ENCODE measurements at places on chromosomes 7 and 10. TPM values are rescaled to one million over a fixed set of nuclear protein-coding genes. Genes with fewer than 3 reads are reported as not detected.

The ZFAND4 gene
- polyA plus RNA-seq = 15.3 TPM

The TBATA gene
- polyA plus RNA-seq = not detected

The TMEM139 gene
- polyA plus RNA-seq = 8.4 TPM

The LDB3 gene
- 1.7 TPM for polyA plus RNA-seq

The ANLN gene
- polyA plus RNA-seq = 48.2 TPM

DNA sequence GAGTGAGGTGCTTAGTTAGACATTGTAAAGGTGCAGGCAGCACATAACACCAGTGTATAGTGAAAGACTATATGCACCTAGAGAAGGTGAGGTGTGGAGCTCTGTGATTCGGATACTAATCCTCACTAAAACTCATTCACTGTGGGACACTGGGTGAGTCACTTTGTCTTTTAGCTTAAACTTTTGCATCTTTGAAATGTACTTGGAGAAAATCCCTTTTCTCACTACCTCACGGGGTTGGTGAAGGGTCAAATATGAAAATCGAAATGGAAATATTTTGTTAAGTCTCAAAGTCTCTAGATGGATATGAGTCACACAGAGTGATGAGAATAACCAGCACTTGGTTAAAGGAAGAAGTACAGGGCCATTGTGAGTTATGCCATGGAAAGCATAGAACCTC, 38.0 kb downstream of the MDFIC start:
- no peak for DNase-seq

DNA sequence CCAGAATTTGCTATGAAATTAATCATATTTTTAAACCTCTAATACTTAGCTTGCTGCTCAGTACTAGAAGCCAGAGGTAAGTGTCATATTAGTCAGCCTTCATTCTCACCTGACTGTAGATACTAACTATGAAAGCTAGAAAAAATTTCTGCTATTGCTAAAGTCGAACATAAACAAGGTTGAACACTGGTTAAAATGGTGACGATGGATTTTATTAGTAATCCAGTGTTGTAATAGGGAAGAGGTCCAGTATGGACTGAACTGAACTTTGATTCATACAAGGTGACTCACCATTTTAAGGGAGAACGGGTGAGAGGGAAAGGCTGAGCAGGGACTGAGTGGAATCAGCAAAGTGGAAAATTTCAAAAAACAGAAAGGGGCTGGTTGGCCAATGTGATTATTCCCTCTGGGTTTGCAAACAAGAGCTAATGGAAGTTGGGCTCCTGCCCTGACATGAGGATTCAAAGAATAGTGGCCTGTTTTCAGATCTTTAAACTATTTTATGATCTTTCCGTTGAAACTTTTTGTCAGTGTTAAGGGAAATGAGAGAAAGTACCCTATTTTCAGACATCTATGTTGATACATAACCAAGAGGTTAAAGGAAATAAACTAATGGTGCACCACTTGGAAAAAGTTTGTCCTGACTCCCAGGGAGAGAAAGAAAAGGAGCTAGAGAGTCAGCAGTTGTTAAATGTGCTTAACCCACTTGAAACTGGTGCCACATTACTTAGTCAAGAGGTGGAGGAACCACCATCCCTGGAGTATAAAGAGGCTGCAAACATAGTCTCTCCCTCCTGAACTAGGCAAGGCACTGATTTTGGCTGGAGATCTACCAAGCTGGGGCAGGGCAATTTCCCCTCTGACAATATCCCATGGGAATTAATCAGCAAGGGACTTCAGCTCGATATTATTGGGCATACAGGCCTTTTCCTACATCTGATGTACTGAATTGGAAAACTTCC, 15.3 kb upstream of the AKR1C1 start:
- no peak for DNase-seq

- no peak for DNase-seq
Observed at GRCh38 chr7:149300620-149301285, 38.8 kb downstream of the ZNF783 start.

DNA sequence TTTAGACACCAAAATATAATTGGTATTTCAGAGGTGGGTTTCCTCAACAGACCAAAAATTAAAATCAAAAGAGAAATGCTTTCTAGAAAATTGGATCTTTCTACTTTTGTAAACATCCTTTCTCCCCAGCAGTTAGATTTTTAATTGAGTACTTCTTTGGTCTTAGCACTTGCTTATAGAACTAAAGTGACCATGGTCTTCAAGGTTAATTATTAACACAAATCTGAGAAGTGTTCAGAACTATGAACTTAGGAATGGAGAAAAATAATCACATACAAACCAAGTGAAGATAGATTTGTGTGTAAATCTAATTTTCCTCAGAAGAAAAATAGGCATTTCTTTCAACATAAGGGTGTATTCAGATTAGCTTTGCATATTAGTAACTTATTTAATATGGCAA, 355.4 kb downstream of the ELMO1 start:
- no peak for DNase-seq

DNA sequence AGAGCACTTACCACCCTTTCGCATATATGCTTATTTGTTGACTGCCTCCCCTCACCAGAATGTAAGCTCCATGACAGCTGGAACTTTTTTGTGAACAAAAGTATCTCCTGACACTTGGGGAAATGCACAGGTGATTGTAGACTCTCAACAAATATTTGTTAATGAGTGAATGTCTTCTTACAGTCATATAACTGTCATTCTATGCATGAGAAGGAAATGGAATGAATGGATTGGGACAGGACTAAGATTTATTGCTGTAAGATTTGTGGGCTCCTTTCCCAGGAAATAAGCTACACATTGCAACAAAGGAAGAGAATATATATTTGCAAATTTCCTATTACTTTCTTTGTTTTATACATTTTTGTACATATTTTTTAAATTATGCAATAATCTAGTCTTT, 48.5 kb downstream of the FEZF1 start:
- no peak for DNase-seq

DNA sequence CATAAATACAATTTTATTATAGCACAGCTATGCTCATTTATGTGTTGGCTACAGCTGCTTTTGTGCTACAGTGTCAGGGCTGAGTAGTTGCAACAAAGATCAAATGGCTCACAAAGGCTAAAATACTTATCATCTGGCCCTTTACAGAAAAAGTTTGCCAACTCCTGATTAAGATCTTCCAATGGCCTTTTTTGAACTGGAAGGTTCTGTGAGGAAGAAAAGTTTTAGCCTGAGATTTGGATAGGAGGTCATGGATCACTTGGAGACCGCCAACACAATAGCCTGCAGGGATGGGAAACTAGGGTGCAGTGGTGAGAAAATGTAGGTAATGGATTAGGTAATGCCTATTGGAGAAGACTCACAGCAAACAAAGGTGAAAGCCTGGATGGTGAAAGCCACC, 169.8 kb downstream of the NOC3L start:
- no peak for DNase-seq

DNA sequence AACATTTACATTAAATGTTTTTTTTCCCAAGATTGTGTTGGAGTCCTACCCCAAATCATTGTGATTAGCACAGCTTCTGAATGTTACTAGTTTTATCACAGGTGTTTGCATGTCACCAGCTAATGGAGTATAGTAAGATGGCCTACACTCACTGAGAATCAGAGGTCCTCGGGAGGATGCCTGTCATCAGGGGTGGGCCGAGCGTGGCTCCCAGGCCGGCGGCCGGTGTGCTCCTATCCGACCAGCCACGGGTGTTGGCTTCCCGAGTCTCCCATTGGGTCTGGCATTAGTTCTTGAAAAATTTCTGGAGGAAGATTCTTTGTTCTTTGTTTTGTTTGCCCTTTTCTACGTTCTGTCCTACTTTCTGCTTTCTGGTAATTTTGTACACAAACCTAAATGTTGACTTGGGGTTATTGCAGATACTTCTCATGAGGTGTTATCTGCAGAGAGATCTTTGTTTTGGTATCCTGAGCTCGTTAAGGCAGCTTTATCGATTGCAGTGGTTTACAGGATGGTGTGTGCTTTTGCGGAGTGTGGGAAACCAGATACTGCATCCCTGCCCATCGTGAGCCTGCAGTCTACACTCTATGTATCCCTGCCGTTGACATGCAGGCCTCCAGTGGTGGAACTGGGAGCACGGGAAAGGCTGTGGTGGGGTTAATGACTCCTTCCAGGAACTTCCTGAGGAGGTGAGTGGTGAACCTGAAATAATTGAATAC, 67.3 kb upstream of the DNAJB6 start:
- DNase-seq = no peak

DNA sequence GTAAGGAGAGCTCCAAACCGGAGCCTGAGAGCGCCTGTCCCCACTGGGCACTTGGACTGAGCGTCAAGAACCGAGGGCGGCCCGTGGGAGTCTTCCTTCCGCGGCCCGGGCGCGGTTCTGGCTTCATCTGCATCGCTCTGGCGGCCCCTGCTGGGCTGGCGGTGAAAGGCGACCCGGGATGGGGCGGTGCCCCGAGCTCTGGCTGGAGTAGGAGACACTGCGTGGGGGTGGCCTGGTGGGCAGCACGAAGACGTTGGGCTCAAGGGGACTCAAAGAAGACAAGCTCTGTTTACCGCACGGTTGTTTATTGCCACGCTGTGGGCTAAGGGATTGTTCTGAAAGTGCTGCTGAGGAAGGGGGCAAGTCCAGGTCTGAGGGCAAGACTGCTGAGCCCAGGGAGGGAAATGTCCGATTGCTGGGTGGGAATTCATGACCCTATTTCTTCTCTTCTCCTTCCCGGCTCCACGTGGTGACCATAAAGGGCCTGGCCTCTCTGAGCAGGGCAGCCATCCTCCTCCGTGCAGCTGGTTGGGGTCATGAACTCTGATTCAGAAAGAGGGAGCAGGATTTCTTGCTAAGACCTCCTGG, 29.8 kb downstream of the PLAU start:
- DNase-seq = peak; percentile 67

GRCh38 chr10:105356626-105357025, 715.5 kb downstream of the SORCS3 start:
- DNase-seq = no peak

GRCh38 chr7:104950754-104951153, 63.3 kb upstream of the KMT2E start:
- DNase-seq = no peak

- DNase-seq = no peak
Observed at GRCh38 chr10:70795613-70796012, 10.4 kb upstream of the TBATA start.

DNA sequence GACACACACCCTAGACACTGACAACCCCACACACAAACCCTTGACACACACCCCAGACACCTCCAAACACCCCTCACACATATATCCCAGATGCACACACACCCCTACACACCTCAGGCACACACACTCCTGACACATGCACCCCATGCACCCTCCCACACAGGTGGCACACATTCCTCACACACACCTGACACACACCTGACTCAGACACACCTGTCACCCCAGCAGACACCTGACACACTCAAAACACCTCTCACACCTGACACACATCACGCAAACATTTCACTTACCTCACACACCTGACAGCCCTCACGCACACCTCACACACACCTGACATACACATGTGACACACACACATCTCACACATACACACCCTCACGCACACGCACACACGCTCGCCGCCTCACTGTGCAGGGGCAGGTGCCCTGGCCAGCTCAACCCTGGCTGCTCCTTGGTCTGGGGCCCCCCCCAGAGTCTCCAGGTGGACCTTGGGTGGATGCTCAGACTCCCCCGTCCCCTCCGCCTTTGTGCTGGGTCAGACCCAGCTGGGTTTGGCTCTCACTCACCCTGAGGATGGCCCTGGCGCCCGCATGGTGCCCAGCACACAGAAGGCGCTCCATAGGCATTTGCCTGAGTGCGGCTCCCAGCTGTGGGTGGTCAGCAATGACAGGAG, 3.1 kb upstream of the CALY start:
- DNase-seq = no peak

DNA sequence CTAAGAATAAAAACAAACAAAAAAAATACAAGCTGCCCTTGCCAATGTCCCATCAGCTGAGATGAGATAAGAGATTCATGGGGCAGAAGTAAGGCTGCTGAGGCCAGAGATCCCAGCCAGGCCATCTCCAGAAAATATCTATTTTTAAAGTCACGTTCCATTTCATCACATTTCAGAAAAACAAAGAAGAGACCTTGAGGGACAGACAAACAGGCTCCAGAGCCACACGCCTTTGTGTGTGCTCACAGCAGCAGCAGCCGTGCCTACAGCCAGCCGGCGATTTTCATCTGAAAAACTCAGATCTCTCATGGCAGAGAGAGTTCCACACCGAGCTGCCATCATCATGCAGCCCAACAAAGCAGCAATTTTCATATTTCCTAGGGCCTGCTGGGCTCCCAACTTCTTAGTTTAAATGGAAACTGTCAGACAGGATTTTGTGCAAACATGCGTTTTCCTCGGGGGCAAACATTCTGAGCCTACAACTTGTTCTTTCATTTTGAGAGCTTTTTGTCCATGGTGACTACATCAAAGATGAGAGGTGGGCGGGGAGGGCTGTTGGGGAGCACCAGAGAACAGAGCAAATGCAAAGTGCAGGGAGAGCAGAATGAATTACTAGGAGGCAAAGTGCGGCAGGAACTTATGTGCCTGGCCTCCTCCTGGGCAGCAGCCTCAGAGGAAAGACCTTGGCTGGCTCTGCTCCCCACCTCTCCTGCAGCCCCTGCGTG, 38.8 kb downstream of the DLG5 start:
- no peak for DNase-seq

DNA sequence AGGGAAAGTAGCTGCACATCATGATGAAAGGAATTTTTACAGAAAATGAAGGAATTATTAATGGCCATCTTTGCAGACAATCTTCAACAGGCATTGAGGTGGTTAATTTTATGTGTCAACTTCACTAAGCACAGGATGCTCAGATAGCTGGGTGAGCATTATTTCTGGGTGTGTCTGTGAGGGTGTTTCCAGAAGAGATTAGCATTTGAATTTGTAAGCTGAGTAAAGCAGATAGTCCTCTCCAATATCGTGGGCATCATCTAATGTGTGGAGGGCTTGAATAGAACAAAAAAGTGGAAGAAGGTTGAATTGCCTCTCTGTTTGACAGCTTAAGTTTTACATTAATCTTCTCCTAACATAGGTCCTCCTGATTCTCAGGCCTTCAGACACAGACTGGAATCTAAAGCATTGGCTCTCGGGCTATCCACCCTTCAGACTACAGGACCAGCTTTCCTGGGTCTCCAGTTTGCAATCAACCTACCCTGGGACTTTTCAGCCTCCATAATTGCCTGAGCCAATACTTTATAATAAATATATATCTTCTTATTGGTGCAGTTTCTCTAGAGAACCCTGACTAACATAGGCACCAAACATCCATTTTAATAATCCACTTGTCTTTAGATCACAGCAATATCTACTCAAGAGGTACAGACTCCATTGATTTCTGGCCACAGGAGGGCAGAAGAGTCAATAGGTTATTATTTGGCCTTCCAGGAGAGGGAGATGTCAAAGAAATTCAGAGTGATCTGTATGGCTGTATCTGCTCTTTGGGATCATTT, 10.5 kb upstream of the CRPPA start:
- DNase-seq = no peak

- DNase-seq = no peak
Observed at GRCh38 chr10:11009471-11010308, 8.0 kb upstream of the CELF2 start.

DNA sequence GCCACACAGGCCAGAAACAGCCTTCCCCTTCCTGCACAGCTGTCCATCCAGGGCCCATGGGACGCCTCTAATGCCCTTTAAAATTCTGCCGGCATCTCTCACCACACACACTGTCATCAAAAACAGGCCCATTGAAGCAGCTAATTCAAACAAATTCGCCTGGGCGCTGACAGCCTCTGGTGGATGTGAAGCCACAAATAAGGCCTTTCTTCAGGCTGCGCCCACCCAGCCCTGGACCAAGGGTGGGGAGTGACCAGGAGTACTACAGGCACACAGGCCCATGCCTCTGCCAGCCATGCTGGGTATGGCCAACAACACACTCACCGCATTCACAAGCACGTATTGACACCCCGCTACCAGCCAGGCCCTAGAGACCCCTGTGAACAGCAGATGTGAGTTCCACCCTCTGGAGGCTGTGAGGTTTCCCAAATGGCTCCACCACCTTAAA, 54.6 kb downstream of the SLIT1 start:
- DNase-seq = no peak

GRCh38 chr10:124500757-124501156, 39.1 kb downstream of the LHPP start:
- DNase-seq = no peak
